Activated naive CD4-positive, alpha-beta T cell treated with anti-CD3 and anti-CD28 coated beads, Interleukin-2, amount 50 U/mL, for 16 hours (primary cell): ENCODE measurements at places on chromosomes 5 and 9.

DNA sequence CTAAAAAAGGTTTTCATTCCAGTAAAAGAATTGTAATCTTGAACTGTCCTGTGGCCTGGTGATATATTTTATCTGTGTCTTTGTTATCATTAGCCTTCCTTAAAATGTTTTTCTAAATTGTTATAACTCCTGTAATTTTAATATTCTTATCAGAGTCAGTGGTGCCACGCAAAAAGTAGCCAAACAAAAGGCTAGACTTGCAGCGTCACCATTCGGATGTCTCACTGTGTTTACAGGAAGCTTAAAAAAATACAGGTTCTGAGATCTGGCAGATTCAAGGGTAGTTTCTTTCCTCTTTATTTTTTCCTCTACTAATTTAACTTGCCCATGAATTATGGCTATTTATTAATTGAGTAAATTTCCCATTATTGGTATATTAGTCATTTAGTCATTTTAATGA lies 362.3 kb downstream of the MAT2B start:
- DNase-seq, result no peak

GRCh38 chr5:104937598-104937997 lies 1375.0 kb upstream of the NUDT12 start:
- no peak for DNase-seq

DNA sequence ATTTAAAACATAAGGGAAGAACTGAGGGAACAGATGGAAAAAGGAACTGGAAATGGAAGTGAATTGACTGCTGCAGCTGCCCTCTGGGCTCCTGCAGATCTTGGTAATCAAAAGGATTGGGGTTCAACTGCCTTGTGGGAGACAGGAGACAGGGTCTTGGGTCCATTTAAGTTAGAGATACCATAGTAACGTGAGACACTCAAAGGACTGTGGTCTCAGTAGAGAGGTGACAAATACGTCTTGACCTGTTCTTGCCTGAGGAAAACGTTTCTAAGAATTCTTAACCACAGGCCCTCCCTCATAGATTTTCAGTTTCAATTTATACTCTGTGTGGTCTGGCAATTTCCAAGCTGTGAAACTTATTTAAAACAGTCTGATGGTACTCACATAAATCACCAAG lies 100.8 kb upstream of the DHFR start:
- no peak for DNase-seq

DNA sequence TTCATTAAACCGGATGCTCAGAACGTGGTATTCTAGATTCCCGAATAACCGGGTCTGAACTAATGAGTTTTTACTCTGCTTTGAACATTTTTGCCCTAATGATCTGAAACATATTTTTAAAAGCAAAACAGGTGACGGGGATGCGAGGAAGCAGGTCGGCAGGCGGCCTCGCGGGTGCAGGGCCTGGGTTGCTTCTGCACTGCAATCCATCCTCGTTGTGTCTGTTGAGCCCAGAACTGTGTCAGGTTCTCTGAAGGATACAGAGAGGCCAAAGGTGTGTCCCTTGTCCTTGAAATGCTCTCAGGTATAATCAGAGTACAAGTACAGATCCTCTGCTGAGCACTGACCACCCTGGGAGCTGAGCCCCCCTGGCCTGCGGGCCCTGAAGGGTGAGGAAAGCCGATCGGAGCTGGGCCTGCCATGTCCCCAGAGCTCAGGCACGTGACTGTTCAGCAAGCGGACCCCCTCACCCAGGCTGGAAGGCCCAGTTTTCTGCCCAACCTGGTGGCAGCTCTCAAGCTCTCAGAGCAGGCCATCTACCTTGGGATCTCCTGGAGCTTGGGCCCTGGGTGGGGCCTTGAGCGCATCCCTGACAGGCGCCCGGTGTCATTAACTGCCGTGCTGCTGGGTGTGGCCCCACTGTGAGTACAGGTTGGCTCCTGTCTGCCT lies 151.8 kb downstream of the OLFM1 start:
- no peak for DNase-seq

- no peak for DNase-seq
Measured at GRCh38 chr9:104740621-104741020, 6.9 kb upstream of the NIPSNAP3A start.
